Activated CD4-positive, alpha-beta T cell treated with anti-CD3 and anti-CD28 coated beads for 1 hour (primary cell): ENCODE measurements at places on chromosomes 11 and 22.

GRCh38 chr11:44104481-44105294 lies 9.2 kb downstream of the EXT2 start:
- DNase-seq = no peak

DNA sequence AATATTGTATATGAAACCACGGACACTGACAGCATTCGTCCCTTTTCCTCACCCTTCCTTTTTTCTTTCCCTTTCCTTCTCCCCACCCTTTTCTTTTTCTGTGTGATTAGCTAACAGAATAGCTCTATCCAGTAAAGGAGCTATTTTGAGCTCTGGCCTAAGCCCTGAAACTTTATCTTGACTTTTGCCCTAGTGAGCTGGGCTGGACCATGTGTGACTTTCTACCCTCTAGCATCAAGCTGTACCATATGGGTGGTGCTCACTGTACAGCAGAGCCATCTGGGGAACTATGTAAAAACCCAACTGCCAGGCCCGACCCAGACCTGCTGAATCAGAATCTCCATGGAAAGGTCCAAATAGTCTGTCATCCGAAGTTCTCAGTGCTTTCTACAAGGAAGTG lies 21.9 kb upstream of the PANX1 start:
- no peak for DNase-seq

DNA sequence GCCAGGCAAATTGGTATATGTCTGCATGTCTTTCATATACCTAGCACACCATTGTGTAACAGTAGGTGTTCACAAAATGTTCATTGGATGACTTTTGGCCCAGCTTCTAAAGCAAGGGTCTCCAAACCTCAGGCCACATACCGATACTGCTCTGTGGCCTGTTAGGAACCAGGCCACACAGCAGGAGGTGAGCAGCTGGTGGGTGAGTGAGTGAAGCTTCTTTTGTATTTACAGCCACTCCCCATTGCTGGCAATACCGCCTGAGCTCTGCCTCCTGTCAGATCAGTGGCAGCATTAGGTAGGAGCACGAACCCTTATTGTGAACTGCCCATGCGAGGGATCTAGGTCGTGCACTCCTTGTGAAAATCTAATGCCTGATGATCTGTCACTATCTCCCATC lies 836.6 kb downstream of the NTM start:
- no peak for DNase-seq

GRCh38 chr11:116334596-116334995 lies 438.2 kb downstream of the BUD13 start:
- DNase-seq = no peak

DNA sequence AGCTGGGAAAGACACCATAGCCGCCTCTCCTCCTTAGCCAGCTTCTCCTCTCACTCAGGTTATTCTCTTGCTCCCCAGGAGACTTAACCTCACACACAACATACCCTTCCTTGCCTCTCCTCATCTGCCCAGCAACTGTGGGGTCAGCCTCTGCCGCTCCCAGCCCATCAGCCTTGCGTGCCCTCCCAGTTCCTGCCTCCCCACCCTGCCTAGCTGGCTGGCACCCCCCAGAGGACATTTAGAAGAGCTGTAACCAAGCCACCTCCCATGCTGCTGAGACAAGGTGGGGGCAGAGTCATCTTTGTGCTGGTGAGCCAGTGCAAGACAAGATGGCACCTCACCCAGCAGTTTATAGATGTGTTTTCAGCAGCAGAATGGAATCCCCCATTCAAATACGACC lies 38.2 kb downstream of the TOM1 start:
- DNase-seq = no peak

GRCh38 chr22:49240016-49240380 lies 587.7 kb downstream of the BRD1 start:
- DNase-seq = no peak

GRCh38 chr22:45261407-45262088 lies 20.9 kb upstream of the KIAA0930 start:
- no peak for DNase-seq

DNA sequence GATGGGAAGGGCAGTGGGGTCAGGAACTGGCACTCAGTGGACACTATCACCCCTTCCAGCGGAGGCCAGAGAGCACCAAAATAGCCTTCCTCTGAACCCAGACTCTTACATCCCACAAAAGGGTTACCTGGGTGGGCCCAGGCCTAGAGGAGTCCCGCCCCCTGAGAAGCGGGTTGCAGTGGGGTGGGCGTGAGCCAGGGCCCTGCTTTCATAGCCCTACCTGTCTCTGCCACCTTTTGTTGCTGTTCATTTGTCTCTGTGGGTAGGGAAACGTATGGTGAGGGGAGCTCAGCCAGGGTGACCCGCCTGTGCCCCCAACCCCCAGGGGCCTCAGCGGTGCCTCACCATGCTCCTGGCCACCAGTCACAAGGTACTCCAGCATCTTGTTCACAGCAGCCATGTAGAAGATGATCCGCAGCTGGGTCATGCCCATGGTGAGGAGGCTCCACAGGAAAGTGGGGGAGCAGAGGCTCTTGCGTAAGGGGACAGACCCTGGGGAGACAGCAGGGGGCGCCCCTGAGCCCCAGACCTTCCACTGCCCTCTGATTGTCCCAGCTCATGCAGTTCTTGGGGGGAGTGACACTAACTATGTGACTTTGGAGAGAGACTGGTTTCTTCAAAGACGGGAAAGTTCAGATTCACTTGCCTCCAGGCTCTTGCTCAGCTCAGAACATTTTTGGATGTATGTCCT lies 24.0 kb downstream of the SLC43A1 start:
- DNase-seq = no peak

DNA sequence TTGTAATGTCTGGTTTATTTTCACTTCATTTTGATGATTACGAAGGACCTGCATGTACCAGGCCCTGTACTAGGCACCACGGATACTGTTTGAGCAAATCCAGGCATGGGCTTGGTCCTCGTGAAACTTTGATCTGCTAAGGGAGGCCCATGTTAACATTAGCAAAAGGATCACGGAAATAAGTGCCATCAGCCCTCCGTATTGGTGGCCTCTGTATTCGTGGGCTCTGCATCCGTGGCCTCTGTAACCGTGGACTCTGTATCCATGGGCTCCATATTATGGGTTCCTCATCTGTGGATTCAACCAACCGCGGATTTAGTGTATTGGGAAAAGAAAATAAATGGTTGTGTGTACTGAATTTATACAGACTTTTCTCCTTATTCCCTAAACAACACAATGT lies 8.7 kb downstream of the ARHGAP8 start:
- DNase-seq = no peak

DNA sequence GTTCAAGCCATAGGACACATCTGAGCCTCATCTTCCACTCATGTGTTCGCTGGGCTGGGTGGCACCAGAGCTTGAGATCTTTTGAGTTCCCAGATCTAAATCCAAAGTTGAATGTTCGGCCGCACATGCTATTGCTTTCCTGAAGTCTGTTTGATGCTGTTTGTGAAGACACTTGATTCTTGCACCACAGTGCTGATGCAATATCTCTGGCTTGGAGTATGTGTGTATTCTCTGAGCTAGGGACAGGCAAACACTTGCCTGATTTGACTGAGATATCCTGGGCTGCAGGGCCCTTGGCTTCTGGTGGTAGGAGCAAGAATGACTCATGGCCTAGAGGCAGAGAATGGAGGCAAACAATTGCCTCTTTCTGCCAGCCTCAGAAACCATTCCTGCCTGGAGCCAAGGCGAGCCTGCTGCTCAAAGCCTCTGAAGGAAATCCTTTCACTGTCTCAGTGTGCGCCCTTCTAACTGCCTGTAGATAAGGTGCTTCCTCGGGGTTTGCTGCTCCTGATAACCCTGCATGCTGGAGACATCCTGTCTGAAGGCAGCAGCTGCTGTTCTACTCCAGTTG lies 73.0 kb downstream of the CYB5R2 start:
- no peak for DNase-seq

DNA sequence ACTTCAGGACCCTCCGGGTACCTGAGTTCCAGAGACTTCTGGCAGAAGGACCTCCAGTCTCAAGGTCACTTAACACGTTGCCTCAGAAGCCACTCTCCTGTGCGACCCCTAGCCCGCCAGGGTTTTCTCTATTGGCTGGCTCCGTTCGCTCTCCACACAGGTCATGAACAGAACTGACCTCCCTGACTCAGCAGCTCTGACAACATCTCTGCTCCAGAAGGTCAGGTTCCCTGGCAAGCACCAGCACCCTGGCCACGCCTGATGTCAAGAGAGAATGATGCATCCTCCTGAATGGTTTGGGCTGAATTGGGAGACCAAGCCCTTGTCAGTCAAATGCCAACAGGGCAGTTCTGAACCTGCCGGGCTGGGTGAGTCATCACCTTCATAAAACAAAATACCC lies 84.3 kb upstream of the TMEM45B start:
- DNase-seq = no peak

- no peak for DNase-seq
Observed at GRCh38 chr11:65595543-65596281, at the start of gene KCNK7. KCNK7 (minus strand) TSS chr11:65595800; CDS start chr11:65595772, 28 bp downstream.

DNA sequence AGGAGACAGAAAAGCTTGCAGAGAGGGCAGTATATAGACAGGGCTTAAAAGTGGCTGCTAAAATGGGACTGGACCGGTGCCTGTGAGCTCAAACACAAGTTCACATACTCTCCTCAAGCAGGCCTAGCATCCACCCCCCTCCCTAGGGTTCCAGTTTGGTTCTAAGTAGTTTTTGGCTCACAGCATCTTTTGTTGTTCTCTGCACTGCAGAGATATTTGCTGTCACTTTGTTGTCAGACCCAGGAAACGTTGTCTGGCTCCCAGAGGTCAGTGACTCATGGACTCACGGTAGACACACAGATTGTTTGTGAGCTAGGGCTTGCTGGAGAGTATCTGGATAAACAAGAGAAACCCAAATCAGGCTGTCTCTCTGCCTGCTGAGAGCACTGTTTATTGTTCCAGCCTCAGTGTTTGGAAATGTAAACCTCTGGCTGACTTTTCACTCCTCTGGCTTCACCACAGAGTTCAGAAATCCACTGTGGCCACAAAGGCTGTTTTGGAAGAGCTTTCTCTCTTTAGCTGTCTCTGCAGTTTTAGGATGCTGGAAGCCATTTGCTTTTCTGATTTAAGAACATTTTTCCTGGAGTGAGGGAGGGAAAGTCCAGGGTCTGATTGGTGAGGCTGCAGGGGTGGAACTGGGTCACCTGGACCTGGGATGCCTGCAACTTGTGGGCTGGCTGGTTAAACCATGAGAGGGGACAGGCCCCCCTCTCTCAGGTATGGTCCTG lies 303.7 kb upstream of the PLET1 start:
- no peak for DNase-seq

GRCh38 chr22:20463324-20464095 lies 25.9 kb upstream of the SCARF2 start:
- DNase-seq = no peak

DNA sequence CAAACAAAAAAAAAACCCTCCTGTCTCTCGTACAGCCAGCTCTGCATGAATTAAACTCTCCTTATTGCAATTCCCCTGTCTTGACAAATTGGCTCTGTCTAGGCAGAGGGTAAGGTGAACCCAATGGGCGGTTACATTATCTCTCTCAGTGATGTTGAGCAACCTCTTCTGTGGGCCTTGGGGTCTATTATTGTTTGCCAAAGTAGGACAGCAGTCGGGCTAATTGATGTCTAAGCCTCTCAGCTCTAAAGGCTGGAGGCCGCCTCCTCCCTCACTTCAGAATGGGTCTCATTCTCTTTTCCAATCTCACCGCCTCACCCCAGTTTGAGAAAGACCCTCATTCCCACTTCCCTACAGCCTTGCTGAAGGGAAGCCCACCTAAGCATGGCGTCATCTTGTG lies 1.3 kb upstream of the SLC25A45 start:
- no peak for DNase-seq

GRCh38 chr11:96315476-96315875 lies 27.5 kb downstream of the MAML2 start:
- DNase-seq = no peak

GRCh38 chr22:22666307-22667091 lies 22.1 kb downstream of the GGTLC2 start:
- no peak for DNase-seq

GRCh38 chr11:12724301-12725054 lies 50.3 kb downstream of the TEAD1 start:
- no peak for DNase-seq

DNA sequence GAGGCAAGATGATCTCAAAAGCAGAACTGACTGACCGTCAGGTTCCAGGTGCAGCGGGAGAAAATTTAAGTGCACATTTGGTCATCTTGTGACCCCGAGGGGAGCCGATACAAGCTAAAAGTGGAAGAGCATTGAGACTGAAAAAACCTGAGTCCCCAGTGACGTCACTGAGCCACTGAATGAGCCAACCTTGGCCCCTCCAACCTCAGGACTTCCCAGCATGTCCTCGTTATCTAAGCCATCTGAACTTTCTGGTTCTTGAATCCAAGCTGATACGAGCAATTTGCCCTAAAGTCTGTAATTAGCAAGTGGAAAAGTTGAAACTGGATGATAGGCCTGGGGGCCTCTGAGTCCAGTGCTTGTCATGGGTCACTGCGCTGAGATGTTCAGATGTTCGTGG lies 51.1 kb upstream of the ISX start:
- no peak for DNase-seq

- DNase-seq = no peak
Observed at GRCh38 chr11:102833731-102834130, 9.7 kb downstream of the MMP3 start.
